ENCODE measurements at places on chromosomes 4 and X.

GRCh38 chr4:88742561-88742960 lies 44.9 kb upstream of the NAP1L5 start:
- DNase-seq, result no peak

GRCh38 chr4:2837904-2838496 lies 5.6 kb upstream of the ADD1 start:
- DNase-seq, result peak; percentile 50

DNA sequence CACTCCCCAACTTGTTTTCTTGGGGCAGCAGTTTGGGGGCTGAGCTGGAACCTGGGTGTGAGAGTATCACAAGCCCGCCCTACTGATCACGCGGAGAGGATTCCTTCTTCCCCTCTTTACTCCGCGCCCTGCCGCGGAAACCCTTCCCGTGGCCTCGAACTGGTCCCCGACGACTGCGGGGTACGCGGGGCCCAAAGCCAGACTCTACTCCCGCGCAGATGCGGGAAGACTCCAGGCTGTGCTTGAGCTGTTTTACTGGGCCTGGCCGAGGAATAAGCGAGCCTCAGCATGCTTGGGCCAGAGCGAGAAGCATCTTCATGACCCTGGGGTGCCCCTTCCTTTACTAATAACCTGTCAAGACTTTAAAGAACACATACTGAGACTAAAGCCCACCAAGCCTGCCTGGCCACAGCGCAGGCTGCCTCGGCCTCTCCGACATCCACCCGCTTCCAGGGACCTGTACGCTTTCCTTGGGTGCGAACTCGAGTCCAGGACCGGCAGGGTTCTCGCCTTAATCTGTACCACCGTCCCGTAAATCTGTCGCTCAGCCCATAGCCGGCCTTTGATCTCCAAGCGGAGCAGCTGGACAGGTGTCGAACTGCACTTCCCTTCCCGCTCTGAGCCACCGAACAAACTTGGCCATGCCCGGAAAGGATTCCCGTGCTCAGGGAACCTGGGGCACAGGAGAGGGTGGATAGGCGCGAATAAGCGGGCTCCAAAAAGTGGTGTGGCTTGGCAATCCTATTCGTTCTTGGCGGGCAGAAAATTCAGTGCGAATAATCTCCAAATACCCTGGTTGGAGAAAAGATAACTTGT lies 55.0 kb upstream of the TMEM33 start:
- no peak for DNase-seq

GRCh38 chrX:136354201-136354600 lies 53.4 kb downstream of the ADGRG4 start:
- DNase-seq, result no peak

DNA sequence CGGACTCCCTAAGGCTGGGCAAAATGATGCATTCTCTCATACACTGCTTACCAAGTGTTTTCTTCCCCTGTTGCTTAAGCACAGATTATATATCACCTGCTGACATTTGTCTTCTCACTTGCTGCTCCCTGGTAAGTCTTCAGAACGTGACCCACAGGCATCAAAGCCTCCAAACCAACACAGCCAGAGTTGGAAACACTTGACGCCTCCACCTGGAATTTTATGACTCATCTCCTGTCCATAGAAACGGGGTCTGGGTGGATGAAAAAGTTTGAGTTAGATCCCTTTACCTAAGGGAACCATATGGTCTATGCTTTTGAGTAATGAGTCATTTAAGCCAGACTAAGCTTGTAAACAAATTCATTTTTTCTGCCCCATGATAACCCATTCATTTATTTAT lies 251.6 kb downstream of the USP46 start:
- DNase-seq, result no peak

DNA sequence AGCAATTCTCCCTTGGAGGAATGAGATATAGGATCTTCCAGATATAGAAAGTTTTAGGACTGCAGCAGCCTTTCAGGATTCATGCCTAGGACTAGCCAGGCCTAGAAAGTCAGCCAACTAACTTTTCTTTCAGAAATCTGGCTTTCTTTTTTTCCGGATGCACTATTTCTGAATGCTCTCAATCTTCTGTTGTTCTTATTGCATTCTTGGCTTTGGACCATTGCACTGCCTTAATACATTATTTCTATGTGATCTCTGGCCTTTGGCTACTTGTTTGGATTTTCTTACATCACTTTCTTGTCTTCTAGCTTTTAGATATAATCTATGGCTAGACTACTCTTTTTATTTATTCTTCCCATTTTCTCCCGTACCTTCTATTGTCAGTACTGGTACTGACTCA lies 813.1 kb upstream of the HTR2C start:
- no peak for DNase-seq

GRCh38 chr4:106583567-106583966 lies 215.0 kb upstream of the GIMD1 start:
- DNase-seq, result no peak
